Thymus (tissue), 14 donors: ENCODE measurements at places on chromosomes 12 and 14.
A peak's percentile ranks its signal among the peaks of the same experiment; 100 is the strongest.

GRCh38 chr12:99824900-99825542 lies 159.7 kb downstream of the ANKS1B start:
- DNase-seq, result no peak

DNA sequence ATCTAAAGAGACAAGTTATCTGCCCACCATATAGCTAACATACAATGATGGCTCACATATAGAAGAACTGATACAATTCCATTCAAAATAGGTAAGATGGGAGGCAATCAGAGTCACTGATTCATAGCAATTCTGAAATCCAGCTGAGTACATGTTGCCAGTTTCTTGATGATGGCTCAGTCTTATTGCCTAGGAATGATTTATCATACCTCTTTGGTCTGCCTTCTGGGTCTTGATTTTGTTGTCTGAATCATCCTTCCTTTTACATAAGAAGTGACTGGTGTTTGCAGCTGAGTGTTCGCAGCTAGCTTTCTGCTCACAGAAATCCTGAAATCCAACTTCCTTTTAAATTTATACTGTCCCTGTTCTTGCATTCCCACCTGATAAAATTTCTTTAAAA lies 463.2 kb upstream of the MGAT4C start:
- no peak for DNase-seq

DNA sequence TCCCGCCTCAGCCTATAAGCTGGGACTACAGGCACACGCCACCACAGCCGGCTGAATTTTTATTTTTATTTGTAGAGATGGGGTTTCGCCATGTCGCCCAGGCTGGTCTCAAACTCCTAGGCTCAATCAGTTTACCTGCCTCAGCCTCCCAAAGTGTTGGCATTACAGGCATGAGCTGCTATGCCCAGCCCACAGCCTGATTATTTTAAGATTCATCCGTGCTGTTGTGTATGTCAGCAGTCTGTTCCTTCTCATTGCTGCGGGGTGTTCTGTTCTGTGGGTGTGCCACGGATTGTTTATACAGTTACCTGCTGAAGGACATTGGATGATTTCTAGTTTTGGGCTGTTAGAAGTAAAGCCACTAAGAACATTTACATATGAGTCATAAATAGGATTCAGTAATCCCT lies 9.6 kb upstream of the EP400 start:
- no peak for DNase-seq

DNA sequence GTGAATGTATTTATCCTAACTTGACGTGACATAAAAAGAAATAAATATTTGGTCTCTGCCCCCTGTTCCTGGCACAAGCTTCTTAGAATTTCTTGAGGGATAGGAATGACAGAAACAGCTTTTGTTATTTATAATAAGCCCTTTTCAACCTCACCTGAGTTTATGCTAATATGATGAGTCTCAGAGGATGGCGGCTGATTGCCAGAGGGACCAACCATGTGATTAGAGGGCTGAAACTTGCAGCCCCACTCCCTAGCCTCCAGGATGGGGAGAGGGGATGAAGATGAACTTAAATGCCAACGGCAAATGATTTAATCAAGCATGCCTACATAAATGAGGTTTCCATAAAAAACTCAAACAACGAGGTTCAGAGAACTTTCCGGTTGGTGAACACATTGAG lies 42.9 kb downstream of the DNAI7 start:
- DNase-seq, result no peak

GRCh38 chr12:104372061-104372720 lies 68.7 kb downstream of the EID3 start:
- DNase-seq, result peak; percentile 37

DNA sequence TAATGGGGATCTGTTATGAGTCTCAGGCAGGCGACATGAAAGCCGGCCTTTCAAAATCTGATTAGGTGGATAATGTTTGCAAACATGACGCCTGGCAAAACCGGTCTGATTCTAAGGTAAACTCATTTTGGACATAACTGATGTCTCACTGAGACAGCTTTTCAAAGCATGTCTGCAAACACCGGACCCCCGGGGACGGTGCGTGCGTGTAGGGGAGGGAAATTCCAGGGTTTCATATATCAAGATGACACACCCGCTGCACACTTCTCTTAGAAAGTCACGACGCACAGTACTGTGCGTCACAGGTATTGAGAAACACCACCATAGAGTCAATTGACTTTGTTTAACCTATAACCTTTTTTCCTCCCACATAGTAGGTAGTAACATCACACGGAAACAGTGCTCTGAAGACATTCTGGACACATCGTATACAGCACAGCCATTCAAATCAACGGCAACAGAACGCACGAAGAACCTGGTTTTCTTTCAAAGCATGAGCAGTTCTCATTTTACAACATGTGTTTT lies 43.9 kb upstream of the TESC start:
- DNase-seq, result no peak

DNA sequence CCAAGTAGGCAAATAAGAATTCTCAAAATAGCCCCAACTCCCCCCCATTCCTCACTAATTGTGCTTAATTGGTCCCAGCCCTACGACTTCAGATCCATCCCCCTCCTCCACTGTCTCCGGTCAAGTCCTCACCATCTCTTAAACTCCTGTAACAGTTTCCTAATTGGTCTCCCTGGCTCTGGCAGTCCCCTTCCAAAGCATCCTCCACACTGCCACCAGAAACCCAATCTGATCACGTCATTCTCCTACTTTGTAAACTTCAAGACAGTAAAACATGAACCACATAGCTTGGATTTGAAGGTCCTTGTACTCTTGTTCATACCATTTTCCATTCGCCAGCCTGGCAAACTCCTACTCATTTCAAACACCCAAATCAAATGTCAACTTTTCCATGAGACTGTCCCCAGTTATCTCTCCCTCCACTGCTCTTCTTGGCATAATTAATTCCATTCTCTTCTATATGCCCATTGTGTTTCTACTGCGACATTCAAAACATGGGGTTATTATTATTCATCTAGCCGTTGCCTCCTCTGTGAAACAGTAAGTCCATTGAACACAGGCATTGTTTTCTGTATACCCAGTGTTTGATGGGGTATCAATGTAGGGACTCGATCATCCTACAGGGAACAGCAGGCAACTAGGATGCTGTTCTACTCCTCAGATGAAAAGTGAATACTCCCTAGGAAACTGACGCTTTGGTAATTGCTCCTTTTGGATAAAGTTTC lies 104.6 kb downstream of the EGLN3 start:
- DNase-seq, result no peak

DNA sequence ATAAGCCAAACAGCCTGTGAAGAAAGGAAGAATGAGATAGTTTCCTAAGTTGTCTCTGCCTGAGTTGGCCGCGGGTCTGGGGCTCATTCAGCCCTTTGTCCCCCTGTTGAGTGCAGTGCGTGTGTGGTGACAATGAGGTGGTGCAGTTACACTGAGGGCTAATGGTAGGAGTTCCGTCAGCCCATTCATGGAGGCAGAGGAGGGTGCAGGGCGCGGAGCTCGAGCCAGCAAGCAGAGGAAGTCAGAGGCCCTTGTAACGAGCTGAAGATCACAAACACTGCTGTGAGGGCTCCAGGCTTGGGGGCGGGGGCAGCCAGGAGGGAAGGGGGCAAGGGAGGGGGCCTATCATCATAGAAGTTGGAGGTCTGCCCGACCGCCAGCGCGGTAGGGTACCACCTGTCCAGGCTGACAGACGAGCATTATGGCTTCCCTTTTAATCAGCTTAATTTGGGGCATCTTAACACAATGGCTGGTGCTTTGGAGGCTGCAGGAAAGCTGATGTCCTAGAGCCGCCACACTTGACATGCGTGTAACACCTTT lies 20.5 kb downstream of the CCND2 start:
- DNase-seq, result no peak

GRCh38 chr14:32510815-32511214 lies 181.7 kb downstream of the AKAP6 start:
- no peak for DNase-seq

GRCh38 chr12:118880720-118881493 lies 100.4 kb upstream of the SRRM4 start:
- DNase-seq, result no peak

DNA sequence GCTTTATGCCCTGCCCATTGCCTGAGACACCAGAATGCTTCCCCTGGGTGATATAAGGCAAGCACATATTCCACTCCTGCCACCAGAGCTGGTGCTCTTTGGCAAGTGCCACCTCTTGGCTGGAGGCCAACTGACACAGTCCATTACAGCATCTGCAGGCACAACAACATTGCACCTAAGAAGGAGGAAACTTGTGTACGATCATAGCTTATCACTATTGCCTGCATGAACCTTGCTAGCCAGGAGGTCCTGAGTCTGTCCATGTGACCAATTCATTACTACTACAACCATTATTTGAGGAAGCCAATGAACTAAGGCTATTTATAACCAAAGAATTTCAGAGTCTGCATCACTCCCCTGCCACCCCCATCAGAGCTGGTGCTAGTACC lies 119.8 kb upstream of the SCAF11 start:
- no peak for DNase-seq

DNA sequence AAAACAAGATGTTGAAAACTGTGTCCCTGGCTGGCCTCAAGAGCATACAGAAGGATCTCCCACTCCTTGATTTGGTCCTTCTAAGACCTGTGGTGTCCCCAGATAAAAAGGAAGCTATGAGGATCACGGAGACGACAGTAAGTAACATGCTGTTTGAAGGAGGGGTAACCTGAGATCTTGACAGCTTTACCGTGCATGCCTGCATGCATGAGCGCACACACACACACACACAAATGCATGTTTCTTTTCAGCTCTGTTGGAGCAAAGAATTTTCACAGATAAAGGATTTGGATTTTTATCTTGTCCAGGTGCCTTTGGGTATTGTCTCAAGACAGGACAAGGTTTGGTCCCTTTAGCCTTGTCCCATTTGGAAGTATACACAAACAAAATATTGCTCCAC lies 411.6 kb upstream of the CCDC196 start:
- DNase-seq, result no peak

DNA sequence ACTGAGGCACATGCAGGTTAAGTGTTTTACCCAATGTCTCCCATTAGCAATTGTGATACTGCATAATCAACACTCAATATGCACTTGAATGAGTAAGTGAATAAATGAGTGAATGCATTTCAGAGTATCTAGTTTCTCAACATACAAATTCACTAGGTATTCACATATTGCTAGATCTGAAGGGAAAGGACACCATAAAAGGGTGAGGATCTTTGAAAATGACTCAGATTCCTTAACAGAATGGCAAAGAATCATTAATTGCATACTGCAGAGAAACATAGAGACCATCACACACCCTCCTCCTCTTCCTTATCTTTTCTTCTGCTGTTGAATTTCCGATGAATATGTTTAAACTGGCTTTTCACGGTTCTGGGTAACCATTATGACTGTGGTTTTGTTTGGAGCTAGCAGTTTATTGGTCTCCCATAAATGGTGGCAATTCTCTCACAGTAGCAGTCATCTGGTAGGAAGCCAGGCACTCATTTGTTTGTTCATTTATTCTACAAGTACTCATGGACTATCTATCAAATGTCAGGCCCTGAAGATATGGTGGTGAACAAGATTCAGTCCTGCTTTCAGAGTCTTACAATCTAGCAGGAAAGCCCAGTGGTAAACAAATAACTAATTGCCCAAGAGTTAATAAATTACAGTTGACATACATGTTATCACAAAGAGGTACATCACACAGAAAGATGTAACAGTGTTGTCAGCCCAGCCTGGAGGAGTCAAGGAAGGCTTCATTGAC lies 70.2 kb downstream of the LLPH start:
- DNase-seq, result no peak

GRCh38 chr14:93970585-93970964 lies 5.8 kb downstream of the ASB2 start:
- DNase-seq, result no peak

GRCh38 chr14:21712036-21712435 lies 38.4 kb upstream of the OR4E1 start:
- peak; percentile 52 for DNase-seq

DNA sequence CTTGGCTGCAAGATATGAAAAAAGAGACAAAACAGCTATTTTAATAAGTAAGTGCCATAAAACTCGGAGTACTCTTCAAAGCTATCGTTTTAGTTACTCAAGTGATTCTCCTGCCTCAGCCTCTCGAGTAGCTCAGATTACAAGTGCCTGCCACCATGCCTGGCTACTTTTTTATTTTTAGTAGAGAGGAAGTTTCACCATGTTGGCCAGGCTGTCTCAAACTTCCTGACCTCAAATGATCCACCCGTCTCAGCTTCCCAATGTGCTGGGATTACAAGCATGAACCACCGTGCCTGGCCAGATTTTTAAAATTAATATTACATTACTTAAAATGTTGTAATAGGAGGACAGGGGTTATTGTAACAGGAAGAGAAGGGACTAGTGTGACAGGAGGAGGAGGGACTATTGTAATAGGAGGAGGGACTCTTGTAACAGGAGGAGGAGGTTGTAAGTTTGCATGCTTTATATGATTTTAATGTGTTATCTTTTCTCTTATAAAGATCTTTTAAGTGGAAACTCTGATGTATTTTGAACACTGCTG lies 61.3 kb downstream of the KITLG start:
- no peak for DNase-seq

DNA sequence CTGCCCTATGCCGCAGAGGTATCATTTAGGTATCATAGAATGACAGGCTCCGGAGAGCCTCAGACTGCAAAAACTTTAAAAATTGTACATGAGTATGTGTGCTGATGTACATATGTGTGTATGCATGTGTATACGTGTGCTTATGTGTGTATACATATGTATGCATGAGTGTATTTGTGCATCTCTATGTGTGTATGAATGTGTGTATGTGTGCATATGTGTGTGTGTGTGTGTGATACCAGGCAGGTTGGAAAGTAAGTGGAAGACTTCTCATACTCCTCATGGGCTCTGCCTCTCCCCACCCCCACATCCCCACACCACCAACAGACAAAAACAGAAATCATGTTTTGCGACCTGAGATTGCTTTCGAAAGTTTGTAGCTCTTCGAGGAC lies 621 bp upstream of the TMEM117 start:
- DNase-seq, result peak; percentile 6

- DNase-seq, result no peak
Observed at GRCh38 chr12:1528791-1529190, 65.6 kb downstream of the FBXL14 start.

DNA sequence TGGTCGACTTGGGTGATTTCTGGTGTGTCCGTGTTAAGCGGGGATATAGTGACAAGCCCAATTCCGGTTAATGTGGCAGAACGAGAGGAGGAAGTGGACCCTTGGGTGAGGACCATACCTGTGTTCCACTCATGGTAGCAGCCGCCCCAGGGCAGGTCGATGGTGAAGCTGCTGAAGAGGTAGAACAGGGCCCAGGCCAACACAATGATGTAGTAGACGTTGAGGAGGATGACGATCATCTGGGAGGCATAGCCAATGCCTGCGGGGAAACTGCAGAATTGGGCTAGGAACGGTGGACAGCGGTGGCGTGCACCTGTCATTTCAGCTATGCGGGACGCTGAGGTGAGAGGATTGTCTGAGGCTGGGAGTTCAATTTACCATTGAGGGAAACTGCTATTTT lies 20.1 kb downstream of the SLC6A13 start:
- DNase-seq, result no peak
